RWPE2 (cell line): ENCODE measurements at places on chromosomes 4 and X.

DNA sequence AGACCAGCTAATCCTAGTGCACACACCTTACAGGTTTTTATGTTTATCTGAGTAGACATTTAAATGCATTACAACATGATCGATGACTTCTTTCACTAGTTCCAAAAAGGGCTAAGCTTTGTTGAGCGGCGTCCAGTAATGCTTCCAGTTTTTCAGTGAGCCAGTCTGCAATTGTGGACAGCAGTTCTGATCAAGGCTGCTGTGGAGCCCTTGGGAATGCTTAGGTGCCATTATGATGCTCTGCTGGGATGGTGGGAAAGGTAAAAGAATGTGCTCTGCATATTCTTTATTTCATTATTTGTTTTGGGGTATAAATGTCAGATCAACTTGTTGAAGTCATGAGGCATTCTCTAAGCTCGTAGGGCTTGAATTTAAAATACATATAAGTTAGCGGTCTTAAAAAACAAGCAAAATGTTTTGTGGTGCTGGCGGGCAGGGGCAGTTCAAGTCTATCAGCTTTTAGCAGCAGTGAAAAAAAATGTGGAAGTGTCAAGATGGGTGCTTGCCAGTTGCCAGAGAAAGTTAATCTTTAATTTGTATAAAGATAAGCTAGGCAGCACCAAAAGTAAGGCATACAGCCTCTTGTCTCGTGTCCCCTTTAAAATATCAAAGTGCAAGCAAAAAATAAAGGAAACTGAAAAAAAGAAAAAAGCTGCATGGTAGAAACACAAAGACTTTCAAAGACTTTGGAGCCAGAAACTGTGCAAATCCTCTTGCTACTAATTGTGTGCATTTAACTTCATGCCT lies 5.8 kb downstream of the MID1IP1 start:
- DNase-seq = no peak

GRCh38 chrX:68487924-68488323 lies 10.9 kb upstream of the YIPF6 start:
- no peak for DNase-seq

- no peak for DNase-seq
Observed at GRCh38 chr4:76059750-76060149, 14.8 kb upstream of the ART3 start.

GRCh38 chr4:159273841-159274240 lies 171.0 kb downstream of the RAPGEF2 start:
- DNase-seq = no peak

DNA sequence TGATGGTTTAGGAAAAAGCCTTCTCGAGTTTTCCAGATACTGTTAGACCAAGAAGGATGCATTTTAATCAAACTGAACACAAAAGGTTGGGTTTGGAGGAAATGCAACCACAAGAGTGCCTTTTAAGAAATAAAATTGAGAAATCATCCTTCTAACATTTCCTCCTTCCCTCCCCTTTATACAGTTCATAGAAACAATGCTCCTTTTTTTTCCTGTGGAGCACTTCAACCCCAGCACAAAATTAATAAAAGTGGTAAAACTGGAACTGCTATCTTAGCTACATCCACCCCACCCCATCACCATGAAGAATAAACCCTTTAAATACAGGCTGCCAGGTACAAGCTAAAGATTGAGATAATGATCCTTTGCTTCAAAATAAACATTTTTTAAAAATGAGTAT lies 211.1 kb downstream of the RELL1 start:
- no peak for DNase-seq

- no peak for DNase-seq
Observed at GRCh38 chrX:78759081-78759480, 11.6 kb downstream of the LPAR4 start.

DNA sequence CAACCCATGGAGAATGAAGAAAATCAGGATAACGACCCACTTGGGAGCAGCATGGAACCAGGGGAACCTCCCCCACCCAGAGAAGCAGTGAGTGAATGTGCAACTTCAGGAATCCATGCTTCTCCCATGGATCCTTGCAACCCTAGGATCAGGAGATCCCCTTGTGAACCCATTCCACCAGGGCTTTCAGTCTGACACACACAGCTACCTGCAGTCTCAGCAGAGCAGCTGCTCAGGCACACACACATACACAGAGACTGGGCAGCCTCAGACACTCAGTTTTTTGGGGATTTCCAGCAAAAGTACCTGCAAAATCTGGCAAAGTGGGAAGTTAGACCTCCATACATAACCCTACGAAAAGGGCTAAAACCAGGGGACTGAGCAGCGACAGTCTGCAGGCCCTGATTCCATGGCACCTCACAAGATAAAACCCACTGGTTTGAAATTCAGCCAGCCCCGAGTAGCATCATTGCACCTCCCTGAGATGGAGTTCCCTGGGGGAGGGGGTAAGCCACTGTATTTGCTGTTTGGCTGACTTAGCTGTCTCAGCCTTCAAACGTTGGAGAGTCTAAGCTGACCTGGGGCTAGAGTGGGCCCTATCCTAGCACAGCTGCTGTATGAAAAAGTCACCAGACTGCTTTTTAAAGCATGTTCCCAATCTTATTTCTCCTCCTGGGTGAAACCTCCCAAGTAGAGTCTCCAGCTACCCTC lies 737.5 kb upstream of the NDST4 start:
- no peak for DNase-seq

- no peak for DNase-seq
Observed at GRCh38 chrX:110415440-110416170, 57.0 kb downstream of the RTL9 start.

GRCh38 chr4:123338715-123339114 lies 57.9 kb upstream of the SPRY1 start:
- DNase-seq = no peak

- no peak for DNase-seq
Observed at GRCh38 chr4:76434901-76435527, at the start of gene SHROOM3. TSS of gene SHROOM3 (plus strand) at chr4:76435229. CDS start at chr4:76436053, 824 bp downstream.
